ENCODE measurements at places on chromosomes 3 and 15.

- no peak for DNase-seq
Measured at GRCh38 chr15:74709011-74709410, 13.2 kb upstream of the EDC3 start.

DNA sequence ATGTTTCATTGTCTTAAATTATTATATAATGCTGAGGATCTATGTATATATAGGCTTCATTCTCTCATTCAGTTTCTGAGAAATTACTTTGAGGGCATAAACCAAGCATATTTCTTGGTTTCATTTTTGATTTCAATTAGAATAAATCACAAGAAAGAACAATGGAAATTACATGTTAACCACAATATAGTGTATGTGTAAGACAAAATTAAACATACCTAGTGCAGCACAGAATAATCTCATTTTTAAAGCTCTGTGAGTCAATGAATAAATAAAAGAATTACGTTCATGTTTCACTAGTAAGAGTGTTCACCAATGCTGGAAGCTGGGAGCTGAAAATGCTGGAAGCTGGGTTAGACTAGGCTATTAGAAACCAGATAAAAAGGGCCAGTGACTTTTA, 72.8 kb downstream of the UBE3A start:
- DNase-seq: no peak

DNA sequence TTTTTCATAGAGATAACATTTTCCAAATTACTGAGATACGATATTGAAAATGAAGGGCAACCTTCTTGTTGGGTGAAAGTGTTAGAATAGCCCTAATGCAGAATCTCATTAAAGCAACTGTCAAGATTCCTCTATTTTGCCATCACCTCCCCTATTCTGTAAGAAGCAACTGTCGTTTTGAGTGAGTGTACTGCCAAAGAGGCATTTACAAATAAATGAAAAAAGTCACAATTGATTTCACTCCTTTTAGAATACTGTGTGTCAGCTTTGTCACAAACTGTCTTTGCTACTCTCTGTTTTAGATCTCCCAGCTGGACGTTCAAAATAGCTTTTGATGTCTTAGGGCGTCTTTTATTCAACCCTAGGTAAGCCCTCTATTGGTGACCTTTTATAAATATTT, 322.8 kb upstream of the NAALADL2 start:
- DNase-seq: no peak

DNA sequence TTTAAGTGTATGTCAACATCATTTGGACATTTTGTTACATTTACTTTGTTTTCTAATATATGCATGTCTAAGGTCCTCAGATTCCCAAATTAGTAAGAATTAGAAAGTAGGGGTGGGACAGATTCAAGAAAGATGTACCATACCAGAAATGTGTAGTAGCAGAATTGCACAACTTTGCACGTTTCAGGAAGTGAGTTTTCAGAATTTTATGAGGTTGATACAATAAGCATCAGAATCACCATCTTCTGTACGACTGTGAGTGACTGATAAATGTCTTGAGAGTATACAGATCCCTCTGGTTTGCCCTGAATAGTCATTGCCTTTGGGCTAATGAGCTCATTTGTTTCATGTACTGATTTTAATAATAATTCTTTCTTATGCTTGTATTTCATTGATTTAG, 9.3 kb downstream of the ARIH2 start:
- no peak for DNase-seq

GRCh38 chr15:40906091-40906990, 12.1 kb downstream of the VPS18 start:
- peak; percentile 78 for DNase-seq

DNA sequence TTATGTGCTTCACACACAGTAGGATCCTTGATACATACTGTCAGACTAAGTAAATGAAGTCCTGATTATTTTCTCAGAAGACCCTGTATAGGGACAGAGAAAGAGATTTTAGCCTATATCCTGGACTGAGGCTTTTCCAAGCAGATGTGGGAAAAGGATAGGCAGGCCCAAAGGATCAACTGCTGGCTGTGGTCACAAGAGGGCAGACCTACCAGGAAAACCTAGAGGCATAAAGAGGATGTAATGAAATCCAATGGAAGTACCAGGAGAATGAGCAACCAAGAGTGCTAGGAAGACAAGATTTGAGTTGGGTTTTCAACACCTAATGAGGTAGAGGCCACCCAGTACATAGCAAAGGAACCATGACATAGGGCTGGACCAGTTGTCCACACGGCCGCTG, 23.1 kb downstream of the DCLK3 start:
- DNase-seq: no peak

DNA sequence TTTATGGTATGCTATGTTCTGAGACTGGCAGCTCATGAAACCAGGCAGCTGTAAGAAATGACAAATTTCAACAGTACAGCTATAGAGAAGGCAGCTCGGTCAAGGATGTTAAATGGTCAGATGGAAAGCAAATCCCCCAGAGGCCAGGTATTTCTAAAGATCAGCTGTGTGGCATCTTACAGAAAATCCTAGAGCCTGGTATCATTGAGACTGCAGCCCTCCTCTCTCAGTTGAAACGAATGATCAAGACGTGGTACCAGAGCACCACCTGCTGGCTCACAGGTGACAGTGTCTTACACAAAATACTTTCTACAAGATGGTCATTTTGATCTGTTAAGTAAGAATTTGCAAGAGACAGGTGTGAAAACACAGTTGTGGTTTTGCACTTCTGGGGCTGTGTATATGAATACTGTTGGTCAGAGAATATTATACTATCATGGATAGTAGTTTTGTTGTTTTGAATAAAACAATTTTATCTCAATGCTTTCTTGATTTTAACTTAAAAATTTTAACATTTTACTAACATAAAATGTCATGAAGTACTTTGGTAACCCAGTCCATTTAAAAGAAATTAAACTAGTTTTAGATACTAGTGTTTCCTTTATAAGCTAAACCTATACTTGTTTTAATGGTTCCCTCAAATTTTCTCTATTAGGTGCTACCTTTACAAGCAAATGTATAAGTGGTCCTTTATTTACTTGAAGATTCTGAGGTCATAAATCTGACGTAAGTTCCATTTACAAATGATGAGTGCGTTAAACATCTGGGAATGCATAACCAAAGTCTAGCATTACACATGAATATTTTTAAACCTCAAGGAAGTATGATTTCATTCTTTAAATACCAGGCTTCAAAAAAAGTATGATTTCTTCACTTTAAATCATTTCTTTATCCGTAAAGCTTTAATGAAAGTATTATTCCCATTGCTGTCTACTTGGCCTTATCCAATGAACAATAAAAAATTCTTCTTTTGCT, 121.8 kb downstream of the PDZRN3 start:
- DNase-seq: peak; percentile 38

DNA sequence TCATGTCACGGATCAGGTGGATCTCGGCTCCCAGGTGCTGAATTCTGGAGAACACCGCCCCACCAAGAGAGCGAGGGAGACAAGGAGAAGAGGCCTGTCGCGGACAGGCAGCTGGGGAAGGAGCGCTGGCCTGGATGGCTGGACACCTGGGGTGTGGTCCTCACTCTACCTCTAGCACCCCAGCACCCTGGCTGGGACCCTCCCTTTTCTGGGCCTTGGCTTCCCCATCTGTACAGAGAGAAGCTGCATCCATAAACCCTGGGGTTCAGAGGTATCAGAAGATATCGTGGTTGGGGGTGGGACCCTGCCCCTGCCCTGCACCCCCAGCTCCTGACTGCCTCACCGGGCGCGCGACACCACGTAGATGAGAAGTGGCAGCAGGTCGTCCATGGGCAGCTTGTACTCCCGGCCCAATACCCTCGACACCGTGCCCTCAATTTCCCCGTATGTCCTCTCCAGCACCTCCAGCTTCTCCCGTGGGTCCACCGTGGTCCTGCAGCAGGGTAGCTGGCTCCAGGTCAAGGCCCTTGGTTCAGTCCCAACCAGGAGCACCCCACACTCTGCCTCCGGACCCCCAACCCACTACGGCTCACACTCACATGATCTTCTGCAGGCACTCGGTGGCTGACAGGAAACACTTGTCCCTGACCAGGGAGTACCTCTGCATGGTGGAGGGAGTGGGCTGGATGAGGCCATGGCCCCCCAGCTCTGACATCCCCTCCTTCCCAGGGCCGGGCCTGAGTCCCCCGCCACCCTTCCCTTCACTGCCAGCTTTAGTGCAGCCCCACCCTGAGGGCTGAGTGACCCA, 21.7 kb downstream of the ALS2CL start:
- no peak for DNase-seq

DNA sequence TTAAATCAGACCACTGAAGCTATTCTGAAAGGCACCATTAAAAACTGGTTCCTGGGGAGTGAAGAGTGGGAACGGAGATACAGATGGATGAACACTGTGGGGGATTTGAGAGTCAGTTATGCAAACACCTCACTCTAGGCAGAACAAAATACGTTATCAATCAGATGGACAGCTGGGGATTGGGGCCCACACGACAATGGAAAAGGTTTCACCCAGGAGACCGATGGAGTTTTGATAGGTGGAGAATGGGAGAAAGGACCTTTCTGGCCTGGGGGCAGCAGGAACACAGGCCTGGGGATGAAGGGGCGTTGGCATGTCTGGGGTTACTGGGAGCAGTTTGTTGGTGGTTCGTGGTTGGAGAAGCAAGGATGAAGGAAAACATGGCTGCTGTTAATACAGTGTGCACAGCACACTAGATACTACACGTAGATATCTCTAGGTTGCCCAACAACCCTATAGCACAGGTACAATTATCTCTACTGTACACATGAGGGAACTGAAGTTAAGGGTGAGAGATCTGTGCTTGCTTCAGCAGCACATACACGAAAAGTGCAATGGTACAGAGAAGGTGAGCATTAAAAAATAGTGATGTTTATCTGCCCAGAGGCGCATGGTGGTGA, 16.5 kb downstream of the ST6GAL1 start:
- no peak for DNase-seq

GRCh38 chr15:79352206-79352605, 41.3 kb downstream of the TMED3 start:
- DNase-seq: no peak

DNA sequence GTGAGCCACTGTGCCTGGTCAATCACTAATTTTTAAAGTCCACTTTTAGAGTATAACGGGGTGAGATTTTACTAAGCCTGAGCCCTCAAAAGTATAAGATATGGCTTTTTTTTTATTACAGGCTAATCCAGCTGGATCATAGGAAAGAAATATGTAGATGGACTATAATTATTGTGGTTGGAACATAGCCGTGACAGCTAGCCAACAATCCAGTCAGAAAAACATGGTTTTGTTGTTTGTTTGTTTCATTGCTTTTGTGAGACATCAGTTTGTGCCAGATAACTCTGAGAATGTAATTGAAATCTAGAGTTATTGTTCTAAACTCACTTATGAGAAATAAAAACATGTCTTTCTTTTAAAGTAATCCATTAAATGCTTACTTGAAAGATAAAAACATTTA, 37.3 kb upstream of the ATOSA start:
- no peak for DNase-seq

- no peak for DNase-seq
Measured at GRCh38 chr3:119223511-119223910, 17.2 kb downstream of the B4GALT4 start.

DNA sequence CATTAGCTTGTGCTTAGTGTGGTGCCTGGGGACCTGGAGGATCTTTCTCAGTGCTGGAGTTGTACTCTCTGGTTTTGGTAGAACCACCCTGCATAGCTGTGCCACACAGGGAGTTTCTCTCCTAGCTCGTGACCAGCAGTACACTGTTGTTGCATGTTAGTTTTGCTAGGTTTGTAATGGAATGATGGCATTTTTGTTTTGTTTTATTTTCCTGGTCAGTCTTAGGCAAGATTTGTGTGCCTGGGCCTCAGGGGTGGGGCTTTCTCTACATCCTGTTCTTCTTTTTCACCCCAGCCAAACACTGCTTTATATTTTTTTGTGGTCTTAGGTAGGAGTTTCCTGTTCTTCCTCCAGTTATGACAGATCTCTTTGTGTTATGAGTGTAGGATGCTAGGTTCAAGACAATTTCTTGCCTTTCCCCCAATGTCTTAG, 534.5 kb upstream of the KCNMB2 start:
- DNase-seq: peak; percentile 34

DNA sequence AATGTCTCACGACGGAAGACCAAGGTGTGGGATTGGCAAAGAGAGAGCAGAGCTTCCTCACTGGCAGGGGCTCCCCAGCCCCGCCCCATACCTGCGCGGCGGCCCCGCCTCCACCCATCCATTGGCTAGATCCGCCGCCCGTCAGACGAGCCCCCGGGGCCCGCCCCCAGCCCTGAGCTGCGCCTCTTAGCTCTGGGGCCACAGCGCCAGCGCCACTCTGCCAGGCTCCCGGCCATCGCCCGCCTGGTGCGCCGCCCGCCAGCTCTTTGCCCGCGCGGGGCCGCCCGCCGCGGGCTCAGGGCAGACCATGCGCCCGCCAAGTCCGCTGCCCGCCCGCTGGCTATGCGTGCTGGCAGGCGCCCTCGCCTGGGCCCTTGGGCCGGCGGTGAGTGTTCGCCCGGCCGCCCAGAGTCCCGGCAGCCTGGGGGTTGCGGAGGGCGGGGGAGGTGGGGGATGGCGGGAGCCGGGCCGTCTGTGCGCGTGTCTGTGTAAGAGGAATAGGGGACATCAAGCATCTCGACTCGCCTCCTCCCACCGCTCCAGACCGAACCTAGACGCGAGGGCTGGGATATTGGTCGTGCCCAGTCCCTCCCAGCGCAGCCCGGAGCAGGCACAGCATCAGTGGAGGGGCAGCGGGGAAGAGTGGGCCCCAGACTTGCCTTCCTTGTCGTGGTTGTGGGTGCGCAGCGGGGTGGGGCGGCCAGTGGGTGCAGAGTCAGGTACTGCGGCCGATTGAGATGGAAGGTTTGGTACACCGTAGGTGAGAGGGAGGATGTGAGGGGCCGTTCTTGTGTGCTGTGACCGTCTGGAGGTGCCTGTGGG, at the start of gene VIPR1:
Gene VIPR1, plus strand, starts transcription at position 215 of the 822 bp plus-strand sequence. Its CDS starts 93 bp downstream, at position 308.
- DNase-seq: peak; percentile 95

GRCh38 chr3:73815966-73816365, 191.2 kb upstream of the PDZRN3 start:
- no peak for DNase-seq

- no peak for DNase-seq
Measured at GRCh38 chr3:120280026-120280425, 5.0 kb downstream of the GPR156 start.

GRCh38 chr15:92941668-92942067, 41.5 kb downstream of the CHD2 start:
- no peak for DNase-seq

GRCh38 chr15:68564173-68564572, 14.6 kb upstream of the CORO2B start:
- no peak for DNase-seq

GRCh38 chr15:83592370-83593040, 61.4 kb upstream of the ADAMTSL3 start:
- no peak for DNase-seq

DNA sequence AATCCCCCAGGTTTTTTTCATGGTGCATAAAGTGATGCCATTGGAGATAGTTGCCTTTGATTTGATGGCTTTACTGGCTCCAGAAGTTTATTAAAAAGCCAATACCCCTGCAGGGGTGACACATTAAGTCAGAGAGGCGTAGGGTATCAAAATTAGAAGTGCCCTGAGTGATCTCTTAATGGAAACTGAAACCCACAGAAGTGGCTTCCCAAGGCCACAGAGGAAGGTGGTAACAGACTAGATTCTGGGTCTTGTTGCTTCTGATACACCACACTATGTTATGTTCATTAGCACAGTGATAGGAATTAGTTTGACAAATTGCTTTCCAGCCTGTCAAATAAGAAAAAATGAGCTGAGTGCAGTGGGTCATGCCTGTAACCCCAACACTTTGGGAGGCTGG, 112.3 kb downstream of the IQCH start:
- DNase-seq: no peak

- DNase-seq: no peak
Measured at GRCh38 chr3:63442918-63443317, 164.8 kb downstream of the SYNPR start.

- no peak for DNase-seq
Measured at GRCh38 chr3:10162185-10162584, 2.5 kb upstream of the IRAK2 start.

GRCh38 chr15:29454506-29454905, 184.9 kb upstream of the NSMCE3 start:
- DNase-seq: no peak

Measured in CD4-positive, alpha-beta T cell treated with Interleukin-10 for 1 hour (primary cell).